Left renal pelvis (tissue), 4 donors: ENCODE measurements at places on chromosomes 7 and 10. TPM values are rescaled to one million over a fixed set of nuclear protein-coding genes. Genes with fewer than 3 reads are reported as not detected.

DNA sequence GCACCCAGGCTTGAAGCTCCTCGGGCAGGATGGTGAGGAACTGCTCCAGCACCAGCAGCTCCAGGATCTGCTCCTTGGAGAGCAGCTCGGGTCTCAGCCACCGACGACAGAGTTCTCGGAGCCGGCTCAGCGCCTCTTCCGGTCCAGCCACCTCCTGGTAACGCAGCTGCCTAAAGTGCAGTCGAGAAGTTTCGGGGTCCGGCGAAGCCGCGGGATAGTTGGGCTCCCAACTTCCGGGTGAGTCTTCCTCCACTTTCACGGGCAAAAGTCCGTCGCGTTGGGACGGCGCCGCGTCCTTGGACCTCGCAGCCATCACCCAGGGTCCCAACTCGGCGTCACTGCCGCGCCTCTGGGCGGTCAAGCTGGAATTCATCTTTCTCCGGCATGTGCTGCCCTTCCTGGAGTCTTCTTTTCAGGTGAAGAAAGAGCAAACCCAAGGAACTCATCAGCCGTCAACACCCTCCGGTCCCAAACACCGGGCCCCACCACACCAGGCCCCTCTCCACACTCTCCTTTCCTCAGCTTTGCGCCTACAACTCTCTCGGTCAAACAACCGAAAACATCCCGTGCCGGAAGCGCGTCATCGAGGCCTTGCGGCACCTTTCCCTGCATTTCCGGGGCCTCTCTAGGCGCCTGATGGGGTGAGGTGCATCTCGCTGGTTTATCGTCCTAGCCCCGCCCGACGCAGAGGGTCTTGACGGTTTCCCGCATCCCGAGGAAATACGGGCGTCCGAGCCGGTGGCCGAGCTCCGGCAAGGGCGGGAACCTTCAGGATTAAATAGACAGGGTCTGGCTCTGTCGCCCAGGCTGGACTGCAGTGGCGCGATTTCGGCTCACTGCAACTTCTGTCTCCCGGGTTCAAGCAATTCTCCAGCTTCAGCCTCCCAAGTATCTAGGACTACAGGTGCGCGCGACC is at the start of gene ZNF394:
Gene ZNF394 (minus strand): TSS at position 561 of the 916 bp plus-strand sequence. CDS start 188 bp downstream, at position 373.
- peak; percentile 89 for DNase-seq

DNA sequence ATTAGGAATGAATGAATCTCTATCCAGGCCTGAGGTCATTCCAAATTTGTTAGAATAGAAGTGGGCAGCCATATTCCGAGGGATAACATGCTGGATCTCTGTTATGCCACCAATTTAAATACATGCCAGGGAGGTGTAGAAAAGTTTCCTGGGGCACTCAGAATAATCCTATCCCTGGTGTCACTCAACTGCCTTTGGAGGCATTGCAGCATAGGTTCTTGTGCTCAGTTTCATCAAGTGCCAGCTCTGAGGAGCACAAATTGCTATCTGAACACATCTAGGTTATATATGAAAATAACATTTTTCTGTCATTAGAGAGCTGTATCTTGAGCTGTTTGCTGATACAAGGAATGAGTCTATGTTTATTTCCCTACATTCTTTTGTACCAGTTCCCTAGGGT is 197.3 kb downstream of the CSTF2T start:
- no peak for DNase-seq

DNA sequence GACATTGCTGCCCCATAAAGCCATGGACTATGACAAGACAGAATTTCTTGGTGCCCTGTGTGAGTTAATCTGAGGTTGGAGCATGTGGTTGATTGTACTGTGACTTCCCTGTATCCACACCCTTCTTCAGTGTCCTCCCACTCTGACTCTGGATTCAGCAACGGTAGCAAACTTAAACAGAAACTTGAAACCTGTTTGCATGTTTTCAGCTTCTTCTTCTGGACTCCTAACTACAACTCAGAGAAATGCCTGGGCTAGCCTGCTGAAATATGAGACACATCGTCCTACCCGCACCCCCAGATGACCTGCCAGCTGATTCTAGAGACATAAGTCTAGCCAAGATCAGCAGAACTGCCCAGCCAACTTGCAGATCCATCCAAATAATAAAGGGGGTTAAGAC is 78.4 kb downstream of the IPMK start:
- peak; percentile 7 for DNase-seq

The HTRA1 gene
- 150 TPM for polyA plus RNA-seq

The NODAL gene
- polyA plus RNA-seq = 0.66 TPM

DNA sequence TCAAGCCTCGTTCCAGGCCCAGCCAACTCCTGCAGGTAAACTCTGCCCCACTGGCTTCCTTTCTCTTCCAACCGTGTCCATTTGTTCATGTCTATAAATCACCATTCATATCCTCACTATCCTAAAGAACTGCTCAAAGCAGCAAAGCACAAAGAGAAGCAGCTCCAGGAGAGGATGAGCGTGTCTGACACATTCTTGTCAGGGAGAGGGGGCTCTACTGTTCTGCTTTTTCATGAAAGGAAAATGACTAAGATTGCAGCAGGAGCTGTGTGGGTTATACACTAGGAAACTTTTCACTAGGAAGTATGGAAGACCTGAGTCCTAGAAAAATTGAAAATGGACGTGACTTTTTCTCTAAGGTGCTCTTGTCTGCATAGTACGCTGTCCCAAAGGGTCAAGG is 16.7 kb downstream of the AGFG2 start:
- no peak for DNase-seq

The CADPS2 gene
- 42.6 TPM for polyA plus RNA-seq

GRCh38 chr7:630111-630511 is 96.4 kb upstream of the DNAAF5 start:
- DNase-seq = no peak

The LLCFC1 gene
- 0.60 TPM for polyA plus RNA-seq

DNA sequence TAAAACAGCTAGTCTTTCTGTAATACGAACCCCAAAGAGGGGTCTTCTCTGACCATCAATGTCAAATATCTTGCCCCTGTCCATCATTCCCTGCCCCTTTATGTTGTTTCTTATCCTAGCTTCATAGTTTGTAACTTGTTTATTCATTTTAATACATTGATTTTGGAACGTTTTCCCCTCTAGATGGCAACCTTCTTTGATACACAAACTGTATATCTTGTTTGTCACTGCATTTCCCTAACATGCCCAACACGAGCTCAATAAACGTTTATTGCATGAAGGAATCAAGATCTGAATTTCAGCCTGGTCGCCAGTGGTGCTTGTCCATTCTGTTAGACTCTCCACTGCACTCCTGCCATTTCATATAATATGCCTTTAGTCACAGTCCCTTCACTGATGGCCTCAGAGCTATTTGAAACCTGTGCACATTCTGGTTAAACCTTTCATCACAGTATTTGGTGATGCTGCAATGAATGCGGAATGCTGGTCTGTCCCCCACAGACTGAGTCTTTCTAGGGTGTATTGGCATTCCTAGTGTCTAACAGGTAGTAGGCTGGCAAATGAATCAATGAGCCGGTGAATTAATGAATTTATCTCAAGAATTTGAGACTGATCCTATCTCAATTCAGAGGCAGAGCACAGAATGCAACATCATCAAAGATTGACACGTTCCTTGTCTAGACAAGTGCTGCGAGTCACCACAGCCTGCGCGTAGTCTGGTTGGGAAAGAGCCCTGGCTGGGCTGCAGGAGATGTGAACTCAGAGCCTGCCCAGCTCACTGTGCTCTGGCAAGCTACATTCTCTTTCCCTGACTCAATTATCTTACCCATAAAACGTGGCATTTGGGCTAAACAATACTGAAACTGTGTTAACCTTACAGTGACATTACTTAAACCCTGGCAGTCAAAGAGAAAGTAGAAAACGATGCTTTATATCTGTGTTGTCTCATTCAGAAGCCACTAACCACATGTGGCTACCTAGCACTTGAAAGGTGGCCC is 55.2 kb upstream of the FRMD4A start:
- DNase-seq = no peak

The TMEM213 gene
- 0.60 TPM for polyA plus RNA-seq

The LIPJ gene
- 0.05 TPM for polyA plus RNA-seq

DNA sequence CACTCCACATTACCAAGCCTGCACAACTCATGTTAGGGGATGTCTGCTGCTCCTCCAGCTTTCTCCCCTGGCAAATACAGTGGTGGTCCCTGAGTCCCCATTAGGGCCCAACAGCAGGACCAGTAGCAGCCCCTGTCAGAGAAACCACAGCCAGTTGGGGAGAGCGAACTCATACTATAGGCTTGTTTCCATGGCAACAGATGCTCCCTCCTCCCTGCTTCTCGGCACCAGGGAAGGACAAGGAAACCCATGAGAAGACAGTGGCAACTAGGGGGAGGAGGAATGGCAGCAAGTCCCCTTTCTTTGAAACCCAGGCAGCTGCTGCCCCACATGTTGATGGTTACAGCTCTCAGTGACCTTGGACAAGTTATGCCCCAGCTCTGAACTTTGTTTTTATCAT is 326.4 kb downstream of the KCNMA1 start:
- no peak for DNase-seq

DNA sequence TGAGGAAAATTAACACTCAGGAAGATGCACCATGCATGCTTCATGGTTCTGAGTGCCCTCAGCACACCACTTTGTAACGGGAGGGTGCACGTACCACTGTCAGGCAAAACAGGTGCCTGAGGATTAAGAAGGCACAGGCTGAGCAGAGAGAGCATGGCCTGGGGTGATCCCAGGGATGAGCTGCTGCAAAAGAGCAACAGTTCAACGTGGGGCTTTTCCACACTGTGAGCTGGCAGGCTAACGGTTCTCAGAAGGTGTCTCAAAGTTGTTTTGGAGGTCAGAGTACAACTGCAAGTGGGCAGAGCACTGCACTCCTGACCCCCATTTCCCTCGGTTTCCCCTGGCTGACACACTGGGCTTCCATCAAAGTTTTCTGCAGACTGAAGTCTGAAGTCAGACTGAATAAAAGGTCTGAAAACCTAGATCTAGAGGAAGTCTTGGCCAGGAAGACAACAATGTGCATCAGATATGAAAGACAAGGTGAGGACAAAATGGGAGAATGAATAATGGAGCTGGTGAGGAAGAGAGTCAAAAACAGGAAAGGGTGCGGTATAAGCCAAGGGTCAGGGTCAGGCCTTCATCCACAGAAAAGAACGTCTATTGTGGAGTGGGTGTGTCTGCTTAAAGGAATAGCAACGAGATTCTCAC is 20.5 kb downstream of the ZNF438 start:
- DNase-seq = no peak

The LRIT1 gene
- not detected for polyA plus RNA-seq

DNA sequence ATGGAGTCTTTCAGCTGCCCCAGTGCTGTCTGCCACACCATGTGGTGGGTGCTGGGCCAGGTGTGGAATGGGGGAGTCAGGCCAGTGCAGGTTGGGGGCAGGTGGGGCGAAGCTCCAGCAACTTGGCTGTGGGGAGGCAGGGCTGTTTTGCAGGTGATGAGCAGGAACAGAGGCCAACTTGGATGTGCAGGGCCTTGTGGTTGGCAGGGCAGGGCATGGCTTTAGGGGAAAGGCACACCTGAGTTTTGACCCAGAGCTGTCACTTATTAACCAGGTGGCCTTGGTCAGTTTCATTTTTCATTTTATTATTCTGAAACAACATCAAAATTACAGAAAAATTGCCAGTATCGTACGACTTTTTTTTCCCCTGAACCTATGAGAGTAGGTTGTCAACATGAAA is 1.1 kb upstream of the SFTPA2 start:
- DNase-seq = no peak

The GALNT17 gene
- 4.7 TPM for polyA plus RNA-seq

The HOXA3 gene
- polyA plus RNA-seq = 53.0 TPM

The FANK1 gene
- polyA plus RNA-seq = 8.2 TPM

The KDM7A gene
- 14.3 TPM for polyA plus RNA-seq

- no peak for DNase-seq
These were observed 8.7 kb downstream of the PGAM2 start for GRCh38 chr7:44056681-44057080.

GRCh38 chr10:47164800-47165128 is 135.2 kb upstream of the GDF10 start:
- no peak for DNase-seq

The UNCX gene
- 9.4 TPM for polyA plus RNA-seq

- no peak for DNase-seq
These were observed 181.8 kb downstream of the MACC1 start for GRCh38 chr7:20035279-20035875.

DNA sequence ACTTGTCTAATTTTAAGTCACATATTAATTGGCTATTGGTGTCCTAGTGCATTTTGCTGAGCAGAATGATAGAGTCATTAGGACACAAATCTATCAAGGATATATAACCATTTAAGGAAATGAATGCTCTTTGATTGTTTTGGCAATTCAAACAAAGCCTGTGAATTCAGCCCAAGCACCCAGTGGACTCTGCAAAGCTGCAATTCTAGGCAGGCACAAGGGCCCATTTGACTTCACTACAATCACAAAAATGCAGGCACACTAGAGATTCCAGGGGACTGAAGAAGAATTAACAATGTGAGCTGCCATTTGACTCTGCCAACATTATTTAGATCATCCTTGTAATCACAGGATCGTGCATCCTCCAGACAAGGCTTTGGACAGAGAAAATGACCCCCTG is 544.2 kb upstream of the PHF14 start:
- DNase-seq = no peak

DNA sequence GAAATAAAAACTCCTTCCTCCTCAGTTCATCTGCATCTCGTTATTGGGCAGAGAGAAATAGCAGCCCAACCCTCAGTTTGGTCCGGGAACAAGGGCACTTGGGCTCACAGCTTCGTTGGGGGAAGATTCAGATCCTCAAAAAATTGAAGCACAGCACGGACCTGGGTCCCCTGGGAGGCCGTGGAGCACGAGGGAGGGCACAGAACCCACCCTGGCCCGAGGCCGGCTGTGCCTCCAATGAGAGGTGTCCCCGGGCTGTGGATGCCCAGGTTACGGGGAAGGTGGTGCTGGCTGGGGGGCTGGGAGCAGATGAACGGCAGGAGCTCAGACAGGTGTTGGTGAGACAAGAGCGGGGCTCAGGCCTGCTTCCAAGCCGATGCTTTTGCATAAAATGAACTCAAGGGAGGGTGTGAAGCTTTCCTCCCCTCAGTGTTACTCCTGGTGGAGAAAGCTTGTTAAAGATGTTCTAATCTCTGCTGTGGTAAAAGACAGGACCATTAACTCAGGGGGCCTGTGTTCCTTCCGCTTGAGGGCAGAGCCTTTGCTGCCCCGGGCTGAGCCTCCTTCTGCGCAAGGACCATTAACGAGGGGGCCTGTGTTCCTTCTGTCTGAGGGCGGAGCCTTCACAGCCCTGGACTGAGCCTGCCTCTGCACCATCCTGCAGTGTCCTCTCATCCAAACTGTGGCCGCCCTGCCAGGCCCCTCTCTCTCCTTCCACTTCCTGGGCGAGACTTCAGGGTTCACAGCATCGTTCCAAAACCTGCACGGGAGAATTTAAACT is 302.2 kb downstream of the ADARB2 start:
- DNase-seq = no peak

The ADGRA1 gene
- 1.6 TPM for polyA plus RNA-seq

DNA sequence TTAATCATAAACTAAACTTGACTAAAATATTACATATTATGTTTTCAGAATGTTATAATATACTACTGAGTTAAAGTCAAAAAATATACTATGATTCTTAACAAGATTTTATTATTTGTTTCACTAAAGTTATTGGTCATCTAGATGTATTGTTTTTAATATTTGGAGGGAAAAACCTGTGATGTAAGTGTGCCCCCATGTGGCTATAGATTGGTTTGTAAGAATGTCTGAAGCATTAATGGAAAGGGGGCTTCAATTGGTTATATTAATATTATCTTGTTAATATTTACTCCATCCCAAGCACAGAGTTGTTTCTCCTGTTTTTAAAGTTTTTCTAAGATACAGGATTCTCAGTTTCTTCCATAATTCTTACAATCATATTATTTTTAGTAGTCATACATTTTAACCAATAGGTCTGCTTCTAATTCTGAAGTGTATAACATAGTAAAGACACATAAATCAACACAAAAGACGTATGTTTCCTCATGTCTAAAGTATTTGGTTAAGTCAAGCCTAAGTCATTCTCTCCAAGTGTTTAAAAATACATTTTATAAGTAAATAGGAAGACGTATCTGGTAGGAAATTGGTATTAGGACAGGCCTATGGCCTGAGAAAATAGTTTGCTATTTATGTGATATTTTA is 58.0 kb downstream of the GNAT3 start:
- no peak for DNase-seq
